NCI-H1436 (cell line): ENCODE measurements at places on chromosomes 3 and 15.

GRCh38 chr3:195208183-195208582 lies 62.8 kb downstream of the XXYLT1 start:
- no peak for DNase-seq

DNA sequence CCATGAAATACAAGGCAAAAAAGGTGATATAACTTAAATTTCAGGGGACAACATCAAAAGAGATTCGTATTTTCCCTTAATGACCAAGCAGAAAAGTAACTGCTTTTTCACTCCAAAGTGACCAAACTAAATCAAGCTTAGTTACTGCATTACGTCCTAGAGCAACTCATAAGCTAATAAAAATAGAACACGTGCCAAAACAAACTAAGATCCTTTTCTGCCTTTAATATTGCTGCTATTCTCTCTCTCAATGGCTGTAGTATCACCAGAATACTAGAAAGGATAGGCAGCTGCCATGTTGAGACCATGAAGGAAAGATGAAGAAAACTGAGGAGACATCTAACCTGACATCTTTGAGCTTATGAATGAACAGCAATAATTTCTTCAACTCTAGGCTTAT lies 43.3 kb downstream of the UBXN7 start:
- no peak for DNase-seq

DNA sequence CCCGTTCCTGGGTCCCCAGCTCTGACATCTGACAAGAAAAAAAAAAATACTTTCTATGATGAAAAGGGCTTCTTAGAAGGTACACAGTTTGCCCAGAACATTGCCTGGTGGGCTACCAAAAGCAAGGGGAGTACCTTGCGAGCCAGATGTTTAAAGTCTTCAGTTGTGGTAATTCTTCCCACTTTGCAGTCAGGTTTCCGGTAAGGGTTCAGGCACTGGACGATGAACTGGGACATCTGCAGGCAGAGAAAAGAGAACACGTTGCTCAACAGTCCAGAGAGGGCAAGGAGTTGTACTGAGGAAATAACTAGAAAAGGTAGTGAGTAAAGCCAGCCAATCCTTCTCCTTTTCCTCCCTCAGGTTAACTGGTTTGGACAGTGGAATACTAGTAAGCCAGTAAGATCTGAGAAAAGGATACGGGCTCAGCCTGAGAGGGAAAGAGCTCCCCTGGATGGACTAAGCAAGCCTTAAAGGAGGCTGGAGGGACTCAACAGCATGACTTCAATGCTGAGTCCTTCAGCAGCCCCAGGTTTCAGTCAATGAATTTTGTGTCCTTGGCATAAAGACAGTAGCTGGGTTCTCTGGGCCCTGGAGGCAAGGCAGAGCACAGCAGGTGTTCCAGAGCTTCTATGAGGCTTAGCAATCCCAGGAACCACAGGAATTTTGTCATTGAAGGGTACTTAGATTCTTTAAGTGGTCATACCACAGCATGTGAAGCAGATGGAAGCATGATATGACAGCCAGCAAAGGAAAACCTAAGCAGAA lies 38.2 kb downstream of the NBEAL2 start:
- no peak for DNase-seq

- no peak for DNase-seq
Observed at GRCh38 chr3:126464093-126464492, 11.6 kb downstream of the ZXDC start.

DNA sequence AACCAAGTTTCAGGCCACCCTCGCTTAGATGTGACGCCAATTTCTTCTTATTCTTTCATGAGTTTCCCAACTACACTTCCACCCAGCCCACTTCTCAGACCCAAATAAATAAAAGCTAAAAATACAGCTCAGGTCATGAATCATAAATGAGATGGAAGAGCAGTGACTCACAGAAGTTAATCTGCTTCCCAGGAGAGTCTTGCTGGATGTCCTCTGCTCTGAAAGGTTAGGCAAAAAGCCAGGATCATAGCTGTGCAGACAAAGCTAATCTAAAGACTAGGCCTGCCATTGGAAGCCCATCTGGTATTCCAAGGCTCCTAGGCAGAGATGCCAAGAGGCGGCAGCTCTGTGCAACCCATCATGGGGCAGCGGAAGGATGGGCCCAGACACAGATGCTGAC lies 24.1 kb downstream of the SHC4 start:
- DNase-seq: no peak

- no peak for DNase-seq
Observed at GRCh38 chr15:100134586-100134985, 207.2 kb downstream of the ADAMTS17 start.

- no peak for DNase-seq
Observed at GRCh38 chr3:14039149-14039548, 85.5 kb downstream of the CHCHD4 start.

- no peak for DNase-seq
Observed at GRCh38 chr15:38320866-38321265, 68.2 kb downstream of the SPRED1 start.

DNA sequence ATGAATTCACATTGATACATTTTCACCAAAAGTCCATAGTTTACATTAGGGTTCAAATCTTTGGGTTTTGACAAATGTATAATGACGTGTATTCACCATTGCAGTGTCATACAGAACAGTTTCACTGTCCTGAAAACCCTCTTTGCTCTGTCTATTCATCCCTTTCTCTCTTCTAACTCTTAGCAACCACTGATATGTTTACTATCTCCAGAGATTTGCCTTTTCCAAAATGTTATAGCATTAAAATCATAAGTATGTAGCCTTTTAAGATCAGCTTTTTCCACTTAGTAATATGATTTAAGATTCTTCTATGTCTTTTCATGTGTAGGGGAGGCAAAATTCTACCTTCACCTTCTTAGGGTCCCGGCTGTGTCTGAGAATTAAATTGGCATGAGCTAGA lies 203.8 kb downstream of the TPRG1 start:
- no peak for DNase-seq

- DNase-seq: no peak
Observed at GRCh38 chr3:69738315-69738714, 949 bp upstream of the MITF start.

DNA sequence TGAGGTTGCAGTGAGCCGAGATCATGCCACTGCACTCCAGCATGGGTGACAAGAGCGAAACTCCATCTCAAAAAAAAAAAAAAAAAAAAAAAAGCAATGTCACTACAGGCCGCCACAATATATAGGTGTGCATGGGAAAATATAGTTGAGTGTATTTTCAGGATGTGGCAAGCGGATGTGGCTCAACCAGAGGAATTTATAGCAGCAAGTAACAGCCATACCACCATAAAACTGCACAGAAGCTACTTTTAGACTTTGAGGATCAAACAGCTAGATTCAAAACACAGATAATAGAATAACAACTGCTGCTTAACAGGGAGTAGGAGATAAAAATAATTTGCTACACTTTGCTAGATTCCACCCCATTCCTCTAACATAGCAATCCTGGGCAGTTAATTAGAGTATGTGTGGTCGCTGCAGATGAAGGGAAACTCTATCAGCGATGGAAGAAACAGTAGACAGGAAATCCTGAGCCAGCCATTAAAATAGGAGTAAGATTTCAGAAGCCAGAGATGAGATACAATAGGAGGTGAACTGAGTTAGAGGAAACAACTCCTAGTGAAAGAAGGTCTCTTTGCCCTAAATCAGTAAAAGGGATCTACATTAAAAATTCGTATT lies 318.7 kb upstream of the STT3B start:
- DNase-seq: no peak

DNA sequence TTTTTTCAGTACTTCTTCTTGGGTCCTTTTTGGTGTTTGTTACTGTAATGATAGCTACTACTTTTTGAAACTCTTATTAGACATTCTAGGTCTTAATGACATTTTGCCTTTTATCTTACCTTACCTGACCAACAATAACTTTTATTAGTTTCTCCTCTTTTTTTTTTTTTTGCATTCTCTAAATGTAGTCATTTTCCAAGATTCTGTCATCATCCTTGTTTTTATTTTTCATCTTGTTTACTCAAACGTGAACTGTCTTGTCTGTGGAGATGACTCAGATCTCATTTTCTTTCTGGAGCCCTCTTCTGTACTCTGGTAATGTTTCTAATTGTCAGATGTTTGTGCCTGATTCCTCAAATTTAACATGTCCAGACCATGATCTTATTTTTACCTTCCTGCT lies 2.9 kb downstream of the ABHD5 start:
- no peak for DNase-seq

- no peak for DNase-seq
Observed at GRCh38 chr3:154782151-154782550, 298.0 kb upstream of the MME start.

DNA sequence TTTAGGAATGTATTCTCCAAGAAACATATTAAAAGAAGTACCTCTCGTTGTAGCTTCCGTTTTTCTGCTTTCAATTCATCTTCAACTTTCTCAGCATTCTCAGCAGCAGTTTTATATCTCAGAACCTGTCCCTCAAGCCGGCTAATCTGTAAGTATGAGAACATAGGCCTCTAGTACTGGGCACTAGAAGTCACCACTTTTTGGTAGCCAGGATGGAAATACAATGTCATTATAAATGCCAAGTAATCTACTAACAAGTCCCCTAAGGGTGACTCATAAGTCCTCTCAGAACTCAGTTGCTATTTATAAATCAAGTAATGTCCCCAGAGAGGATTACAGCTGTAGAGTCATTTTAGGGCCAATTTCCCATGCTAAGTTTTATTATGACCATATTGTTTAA lies 61.1 kb downstream of the MLH1 start:
- DNase-seq: no peak

DNA sequence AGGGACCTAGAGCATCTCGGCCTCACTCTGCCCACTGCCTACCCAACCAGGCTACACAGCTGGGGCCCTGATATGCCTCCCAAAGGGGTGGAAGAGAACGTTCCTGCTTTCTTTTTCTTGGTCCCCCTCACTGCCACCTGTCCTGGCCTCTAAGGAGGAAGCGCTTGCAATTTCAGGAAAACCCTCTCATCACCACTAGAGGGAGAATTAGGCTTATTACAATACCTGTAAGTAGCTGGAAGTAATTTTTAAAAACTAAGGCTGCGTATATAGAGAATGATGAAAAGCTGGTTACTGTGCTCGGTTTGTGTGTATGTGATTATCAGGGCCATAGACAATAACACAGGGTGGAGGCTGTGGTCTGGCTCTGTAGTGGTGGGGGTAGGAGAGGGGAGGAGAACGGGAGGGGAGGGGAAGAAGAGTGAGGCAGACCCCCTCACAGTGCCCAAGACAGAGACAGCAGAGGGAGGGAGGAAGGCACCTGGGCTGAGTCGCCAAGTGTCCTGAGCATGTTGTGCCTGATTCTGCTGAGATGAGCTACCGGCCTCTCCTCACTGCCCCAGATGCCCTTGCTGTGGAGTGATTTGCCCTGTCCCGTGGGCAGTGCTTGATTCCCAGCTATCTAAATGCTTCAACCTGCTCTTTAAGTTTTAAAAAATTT lies 3.3 kb downstream of the GABRG3 start:
- peak; percentile 8 for DNase-seq

- no peak for DNase-seq
Observed at GRCh38 chr3:196736670-196737374, 2.8 kb upstream of the PAK2 start.

DNA sequence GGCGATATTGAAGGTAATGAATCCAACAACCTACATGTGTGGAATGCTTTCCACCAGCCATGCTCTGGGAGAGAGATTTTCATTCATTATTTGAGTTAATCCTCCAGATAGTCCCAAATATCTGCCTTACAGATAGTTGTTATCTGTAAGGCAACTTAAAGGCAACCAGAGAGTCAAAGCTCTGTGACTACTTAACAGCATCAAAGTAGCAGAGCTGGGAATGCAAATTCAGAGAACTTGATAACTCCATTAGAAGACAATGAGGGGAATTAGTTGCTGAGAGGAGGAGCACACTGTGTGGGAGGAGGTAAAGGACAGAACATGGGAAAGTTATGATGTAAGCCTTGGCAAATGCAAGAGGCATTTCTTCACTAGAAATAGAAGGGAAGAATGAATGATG lies 10.5 kb upstream of the CRBN start:
- no peak for DNase-seq

DNA sequence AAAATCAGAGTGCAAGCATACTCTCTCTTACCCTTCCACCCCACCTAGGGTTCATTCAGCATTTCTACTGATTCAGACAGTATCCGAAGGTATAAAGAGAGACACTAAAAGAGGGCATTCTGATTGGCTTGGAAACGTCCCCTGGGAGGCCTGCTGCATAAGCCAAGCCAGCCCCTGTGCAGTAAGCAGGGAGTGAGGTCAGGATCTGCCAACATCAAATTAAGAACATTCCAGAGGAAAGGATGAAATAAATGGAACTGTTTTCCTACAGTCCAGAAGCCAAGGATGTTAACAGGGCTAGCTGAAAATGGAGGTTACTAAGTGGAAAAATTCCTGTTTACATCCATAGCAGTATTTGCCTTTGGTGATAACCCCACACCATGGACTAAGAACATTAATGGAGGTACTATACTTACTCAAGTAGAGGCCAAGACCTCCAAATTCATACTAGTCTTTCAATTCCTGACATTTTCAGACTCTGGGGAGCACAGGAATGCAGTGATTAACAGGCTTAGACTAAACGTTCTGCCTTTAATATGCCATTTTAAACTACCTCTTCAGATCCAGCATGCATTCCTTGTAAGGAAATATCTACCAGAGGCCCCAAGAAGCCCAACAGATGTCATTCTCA lies 34.5 kb downstream of the NPTN start:
- no peak for DNase-seq
